Stimulated activated CD4-positive, alpha-beta T cell treated with anti-CD3 and anti-CD28 coated beads, Interleukin-1b, Interleukin-23, amount 100 ng/mL, for 4 hours (primary cell): ENCODE measurements at places on chromosomes 2 and 18.

DNA sequence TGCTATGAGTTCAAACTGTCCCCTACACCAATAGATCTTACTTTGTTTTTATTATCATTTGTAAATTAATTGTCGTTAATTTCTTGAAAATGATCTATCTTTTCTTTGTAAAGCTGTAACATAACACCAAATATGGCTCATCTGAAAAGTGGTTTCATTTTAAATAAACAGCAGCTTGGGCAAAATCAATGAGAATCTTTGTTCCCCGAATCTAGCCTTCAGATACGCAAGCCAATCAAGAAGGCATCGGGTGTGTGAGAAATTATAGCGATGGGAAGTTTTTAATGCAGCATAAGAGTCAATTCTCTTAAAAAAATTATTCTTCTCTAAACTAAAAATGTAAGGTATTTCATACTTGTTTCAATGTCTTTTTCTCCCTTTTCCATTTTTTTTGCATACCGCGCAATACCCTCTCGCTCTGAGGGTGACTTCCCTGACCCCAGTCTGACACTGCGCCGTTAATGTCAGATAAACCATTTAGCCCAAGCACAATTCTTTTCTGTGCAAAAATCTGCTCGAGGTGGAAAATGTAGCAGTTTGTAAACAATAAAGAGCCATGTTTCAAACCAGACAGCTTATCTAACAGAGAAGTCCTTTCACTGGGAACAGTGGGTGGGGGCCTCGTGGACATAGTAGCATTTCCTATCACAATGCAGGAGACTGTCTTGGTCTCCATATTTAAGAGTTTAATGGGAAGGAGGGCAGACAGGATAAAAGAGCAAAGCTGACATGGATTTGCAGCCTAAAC is 129.4 kb downstream of the TCF4 start:
- no peak for DNase-seq

DNA sequence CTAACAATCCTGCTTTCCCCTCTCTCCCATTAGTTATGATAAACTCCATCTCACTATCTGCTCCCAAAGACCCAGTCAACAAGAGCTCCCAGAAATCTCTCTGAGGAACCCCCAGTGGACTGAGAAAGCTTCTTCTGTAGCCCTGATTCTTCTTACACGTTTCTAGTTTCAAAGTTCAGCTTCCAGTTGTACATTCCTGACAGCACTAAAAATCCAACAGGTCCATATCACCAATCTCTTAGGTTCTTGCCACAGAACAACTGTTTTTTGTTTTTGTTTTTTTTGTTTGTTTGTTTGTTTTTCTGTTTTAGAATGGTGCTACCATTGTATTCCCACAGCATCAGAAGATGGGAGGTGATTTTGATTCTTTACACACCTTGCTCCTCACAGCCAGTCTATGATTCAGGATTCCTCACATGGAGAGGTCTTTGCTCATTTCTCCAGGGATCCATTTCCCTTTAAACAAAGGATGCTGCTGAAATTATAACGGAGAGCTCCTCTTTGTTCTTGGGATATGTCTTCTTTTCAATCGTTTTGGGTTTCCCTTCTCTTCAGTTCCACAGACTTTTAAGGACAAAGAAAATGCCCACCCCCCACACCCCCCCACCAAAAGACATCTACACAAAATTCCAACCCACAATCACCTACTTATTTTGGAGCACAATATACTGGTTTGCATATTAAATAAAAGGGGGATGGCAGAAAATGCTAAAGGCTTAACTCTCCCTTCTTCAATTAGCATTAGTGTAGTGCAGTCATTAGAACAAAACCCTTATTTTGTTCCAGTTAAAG is 56.0 kb upstream of the COBLL1 start:
- no peak for DNase-seq

- DNase-seq = no peak
Observed at GRCh38 chr2:45140675-45141074, 131.4 kb upstream of the SIX2 start.

DNA sequence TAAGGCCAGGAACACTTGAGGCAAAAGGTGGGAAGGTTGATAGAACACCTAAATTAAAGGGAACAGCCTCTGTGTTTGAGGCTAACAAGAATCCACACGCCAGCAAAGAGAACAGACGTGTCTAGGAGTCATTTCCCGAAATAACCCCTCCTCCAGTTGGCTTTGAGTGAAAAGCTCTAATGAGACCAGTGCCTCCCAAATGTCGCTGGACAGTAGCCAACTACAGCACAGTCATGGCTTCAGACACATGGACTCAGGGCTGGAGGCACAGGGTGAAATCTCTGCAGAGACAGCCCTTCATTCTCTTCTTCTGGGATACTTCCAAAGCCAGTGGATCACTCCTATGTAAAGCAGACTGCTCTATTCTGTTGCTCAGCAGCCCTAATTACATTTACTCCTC is 49.6 kb downstream of the SOWAHC start:
- DNase-seq = no peak

DNA sequence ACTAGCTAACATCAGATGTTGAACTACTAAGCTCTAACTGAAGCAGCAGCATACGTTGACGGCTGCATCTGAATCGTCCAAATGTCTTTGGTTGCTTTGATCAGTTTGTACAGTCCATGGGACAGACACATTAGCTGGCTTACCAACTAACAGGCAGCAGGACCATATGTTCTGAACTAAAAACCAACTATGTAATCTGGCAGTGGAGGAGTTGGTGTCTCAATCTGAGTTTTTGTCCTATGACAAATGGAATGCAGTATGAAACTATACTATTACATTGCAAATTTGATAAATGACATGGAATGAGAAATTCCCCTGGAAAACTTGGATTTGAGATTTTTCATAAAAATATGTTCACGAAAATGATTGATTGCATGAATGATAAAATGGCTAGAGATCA is 79.5 kb downstream of the EPHA4 start:
- no peak for DNase-seq

GRCh38 chr2:79950526-79950925 is 354.0 kb downstream of the LRRTM1 start:
- no peak for DNase-seq
